Activated T-helper 1 cell treated with anti-CD3 and anti-CD28 coated beads, Interleukin-2, amount 50 U/mL, for 16 hours (primary cell): ENCODE measurements at places on chromosomes 5 and 9.

DNA sequence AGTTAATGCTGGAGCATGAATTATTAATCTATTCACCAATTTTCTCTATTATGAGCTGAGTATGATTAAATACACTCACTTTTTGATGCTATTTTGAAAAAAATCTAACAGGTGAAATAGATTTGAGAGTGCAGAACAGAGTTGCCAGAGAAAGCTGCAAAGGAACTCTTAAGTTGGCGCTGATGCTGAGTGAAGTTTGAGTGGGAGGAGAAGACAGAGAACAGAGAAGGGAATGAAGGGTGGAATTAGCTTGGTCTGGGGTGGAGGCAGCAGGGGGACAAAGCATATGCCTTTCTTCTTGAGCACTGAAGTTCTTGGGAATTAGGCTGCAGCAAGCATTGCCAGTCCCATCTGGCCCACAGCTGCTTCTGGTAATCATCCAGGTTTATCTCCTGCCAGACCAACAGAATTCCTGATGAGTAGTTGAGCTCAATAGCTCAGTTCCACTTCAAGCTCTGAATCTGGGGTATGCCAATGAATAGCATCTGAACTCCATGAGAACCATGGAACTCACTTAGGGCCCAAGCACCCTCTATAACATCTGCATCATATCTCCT, 290.1 kb downstream of the HINT1 start:
- no peak for DNase-seq

- no peak for DNase-seq
Observed at GRCh38 chr9:112489039-112489546, 2.5 kb downstream of the KIAA1958 start.

DNA sequence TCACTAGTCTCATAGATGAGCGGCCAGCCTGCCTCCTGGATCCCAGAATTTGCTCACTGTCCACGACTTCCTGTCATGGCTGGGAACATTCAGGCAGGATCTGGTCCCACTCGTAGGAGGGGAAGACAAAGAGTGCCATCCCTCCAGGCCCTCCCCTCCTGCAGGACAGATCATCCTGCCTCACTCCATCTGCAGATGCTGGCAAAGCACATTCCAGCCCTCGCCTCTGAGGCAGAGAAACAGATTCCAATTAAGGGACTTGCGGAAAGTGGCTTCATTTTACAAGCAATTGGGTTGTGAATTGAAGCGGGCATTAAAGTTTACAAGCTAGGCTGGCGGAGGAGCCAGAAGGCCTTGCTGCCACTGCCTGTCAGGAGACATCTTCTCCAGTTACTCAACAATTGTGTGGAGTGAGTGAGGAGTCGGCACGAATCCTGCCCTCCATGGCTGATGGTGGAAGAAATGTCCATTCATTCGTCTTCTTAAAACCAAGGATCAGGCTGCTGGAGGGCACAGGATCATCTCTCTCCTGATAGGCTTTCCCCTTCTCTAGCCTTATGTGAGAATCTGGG, 41.8 kb upstream of the KCNMB1 start:
- DNase-seq: no peak

DNA sequence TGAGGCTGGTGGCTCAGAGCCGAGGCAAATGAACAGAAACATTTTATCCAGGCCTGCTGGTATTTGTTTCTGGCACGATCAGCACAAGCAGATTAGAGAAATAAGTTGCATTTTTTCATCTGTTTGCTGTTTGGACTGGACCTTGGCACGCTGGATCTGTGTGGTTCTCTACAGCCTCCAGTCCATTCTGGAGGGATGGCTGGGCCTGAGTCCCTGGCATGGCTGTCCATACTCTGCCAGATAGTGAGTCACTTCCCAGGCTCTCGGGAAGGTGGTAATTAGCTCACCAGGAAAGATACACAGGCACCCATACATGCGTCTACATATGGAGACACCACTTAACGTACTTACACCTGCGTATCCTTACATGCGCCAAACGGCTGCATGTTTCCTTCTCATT, 78.6 kb downstream of the SPRY4 start:
- no peak for DNase-seq

- no peak for DNase-seq
Observed at GRCh38 chr5:82738681-82739269, 338.4 kb downstream of the TMEM167A start.

- DNase-seq: no peak
Observed at GRCh38 chr9:28808042-28808441, 1234.8 kb upstream of the C9orf72 start.

- no peak for DNase-seq
Observed at GRCh38 chr9:88745276-88746001, 210.5 kb downstream of the NXNL2 start.

GRCh38 chr9:87528969-87529368, 31.3 kb downstream of the DAPK1 start:
- DNase-seq: no peak

GRCh38 chr5:157336423-157336744, 70.5 kb downstream of the CYFIP2 start:
- no peak for DNase-seq

DNA sequence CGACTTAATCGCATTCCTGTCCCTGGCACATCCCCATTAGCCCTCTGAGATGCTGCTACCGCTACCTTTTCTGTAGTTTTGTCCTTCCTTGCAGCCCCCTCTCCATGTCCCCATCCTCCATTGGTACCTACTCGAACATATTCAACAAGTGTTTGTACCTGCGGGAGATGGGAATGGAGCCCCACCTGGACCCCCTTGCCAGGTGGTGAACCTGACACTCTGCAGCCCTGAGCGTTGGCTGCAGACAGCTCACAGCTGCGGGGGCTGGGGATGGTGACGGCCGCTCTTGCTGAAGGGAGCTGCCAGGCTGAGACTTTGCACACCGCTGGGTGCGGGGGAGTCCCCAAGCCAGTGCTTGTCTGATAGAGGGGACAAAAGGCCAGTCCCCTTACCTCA, 96.3 kb upstream of the DAP start:
- no peak for DNase-seq

DNA sequence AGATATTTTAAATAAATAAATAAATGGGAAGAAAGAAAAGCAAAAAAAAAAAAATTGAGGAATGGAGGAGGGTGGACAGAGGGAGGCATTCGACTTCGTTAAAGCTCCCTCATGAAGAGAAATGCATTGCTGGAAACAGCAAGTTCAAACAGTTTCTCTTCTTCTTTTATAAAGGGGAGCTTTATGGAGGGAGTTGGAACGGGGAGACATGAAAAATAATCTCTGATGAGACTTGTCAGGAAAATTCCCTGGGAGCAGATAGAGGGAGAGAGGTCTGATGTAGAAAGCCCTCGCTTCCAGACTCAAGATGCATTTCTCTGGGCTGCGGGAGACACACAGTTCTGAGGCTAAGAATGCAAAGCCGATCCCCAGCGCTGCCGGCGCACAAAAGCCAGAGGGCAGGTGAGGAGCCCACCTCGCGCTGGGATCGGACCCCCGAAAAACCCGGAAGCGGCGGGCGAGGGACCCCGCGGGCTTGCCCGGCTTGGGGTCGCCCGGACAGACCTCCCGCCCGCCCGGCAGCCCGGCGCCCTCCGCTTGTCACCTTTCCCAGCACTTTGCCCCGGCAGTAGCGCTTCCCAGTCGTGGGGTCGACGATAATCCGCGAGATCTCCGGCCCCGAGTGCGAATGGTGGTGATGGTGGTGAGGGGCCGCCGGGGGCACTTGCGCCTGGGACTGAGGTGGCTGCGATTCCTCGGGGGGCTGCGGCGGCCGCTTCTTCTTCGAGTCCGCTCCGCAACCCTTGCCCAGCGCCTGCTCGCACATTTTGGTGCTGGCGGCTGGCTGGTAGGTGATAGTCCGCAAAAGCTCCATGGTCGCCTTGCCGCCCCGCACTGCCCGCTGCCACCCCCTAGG, 512 bp downstream of the PLK2 start:
- DNase-seq: no peak

DNA sequence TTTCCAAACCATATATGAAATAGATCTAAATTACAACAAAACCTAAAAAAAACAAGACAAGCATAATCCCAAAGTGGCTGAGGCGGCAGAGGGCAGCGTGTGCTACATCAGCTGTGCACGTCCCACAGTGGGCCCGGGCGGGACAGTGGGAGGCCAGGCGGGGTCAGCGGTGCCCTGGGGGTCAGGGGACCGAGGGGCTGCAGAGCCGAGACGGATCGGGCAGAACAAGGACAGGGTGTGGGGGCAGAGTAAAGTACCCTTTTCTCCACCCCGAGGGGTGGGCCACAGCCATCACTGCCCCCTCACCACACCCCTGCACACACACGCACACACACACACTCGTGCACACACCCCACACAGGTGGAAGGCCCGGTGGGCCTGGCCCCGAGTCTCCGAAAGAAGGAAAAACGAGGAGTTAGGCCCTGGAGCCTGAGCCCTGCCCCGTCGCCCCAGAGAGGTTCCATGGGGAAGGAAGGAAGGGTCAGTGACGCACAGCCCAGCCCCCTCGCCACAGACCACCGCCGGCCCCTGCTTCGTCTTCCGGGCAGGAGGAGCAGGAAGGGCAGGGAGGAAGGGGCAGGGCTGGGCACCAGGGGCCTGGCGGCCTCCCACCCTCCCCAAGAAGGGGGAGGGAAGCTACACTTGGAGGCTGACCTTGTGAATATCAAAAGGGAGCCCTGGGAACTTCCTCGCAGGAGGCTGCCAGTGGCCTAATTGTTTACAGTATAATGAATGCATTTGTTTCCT, 49.6 kb upstream of the UBAC1 start:
- DNase-seq: no peak

GRCh38 chr9:120383999-120384924, 195.7 kb downstream of the CDK5RAP2 start:
- no peak for DNase-seq

- DNase-seq: no peak
Observed at GRCh38 chr5:139647506-139648204, 494 bp upstream of the CXXC5 start.

DNA sequence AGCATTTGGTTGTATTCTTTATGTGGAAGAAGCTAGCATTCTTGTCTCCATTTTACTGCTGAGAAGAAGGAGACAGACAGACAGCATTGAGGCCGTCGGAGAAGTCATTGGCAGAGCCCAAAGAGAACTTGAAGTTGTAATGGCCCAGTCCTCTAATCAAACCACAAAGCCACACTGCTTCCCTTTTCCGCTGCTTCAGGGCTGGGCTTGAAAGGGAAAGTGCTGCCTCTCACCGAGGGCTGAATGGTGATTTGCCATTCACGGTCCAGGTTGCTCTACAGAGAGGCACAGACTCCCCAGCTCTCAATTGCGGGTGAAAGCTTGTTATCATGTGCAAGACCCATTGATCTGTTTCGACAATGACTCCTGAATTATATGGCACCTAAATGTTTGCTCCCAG, 25.6 kb upstream of the POU4F3 start:
- DNase-seq: no peak

GRCh38 chr9:109799792-109800191, 19.8 kb downstream of the PALM2AKAP2 start:
- no peak for DNase-seq

DNA sequence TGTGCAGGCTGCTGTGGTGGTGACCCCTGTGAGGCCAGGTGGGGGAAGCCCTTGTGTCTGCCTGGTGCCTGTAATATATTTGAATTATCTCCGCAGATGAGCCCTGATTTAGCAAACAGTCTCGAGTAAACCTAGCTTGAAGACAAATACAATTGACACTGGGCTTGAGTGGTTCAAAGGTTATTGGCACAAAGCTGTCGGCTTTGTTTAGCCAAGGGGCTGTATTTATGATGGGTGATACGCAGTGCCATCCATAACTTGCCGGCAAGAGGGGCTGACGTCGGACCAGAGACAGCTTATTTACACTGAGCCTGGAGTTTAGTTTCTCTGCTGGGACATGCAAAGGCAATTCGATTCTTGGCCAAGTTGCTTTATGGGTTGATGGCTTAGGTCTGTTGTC, 20.0 kb upstream of the PITX1 start:
- DNase-seq: no peak

DNA sequence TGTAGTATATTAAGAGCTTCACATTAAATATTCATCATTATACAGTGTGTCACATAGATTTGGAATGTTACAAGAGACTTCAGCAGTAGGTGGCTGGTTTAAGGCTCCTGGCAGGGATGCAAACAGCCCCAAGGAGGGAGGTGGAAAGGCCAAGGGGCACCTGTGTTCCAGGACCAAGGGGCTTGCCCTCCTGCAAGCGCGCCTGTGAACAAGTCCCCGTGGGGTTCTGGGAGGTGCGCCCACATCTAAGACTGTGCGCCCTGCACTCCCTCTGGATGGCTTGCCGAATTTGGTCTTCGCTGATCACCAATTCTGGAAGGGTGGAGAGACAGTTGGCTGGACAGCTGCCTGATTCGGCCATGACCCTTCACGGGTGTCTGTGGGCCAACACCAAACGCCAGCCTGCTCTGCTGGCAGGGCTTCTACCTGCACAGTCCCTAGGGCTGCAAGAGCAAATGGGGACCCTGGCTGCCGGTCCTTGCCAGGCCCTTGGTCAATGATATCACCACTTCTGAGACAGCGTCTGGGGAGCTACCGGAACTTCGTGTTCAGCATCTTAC, 12.1 kb upstream of the SLC25A51 start:
- no peak for DNase-seq

- DNase-seq: no peak
Observed at GRCh38 chr9:115548609-115549260, 430.8 kb upstream of the TNC start.

DNA sequence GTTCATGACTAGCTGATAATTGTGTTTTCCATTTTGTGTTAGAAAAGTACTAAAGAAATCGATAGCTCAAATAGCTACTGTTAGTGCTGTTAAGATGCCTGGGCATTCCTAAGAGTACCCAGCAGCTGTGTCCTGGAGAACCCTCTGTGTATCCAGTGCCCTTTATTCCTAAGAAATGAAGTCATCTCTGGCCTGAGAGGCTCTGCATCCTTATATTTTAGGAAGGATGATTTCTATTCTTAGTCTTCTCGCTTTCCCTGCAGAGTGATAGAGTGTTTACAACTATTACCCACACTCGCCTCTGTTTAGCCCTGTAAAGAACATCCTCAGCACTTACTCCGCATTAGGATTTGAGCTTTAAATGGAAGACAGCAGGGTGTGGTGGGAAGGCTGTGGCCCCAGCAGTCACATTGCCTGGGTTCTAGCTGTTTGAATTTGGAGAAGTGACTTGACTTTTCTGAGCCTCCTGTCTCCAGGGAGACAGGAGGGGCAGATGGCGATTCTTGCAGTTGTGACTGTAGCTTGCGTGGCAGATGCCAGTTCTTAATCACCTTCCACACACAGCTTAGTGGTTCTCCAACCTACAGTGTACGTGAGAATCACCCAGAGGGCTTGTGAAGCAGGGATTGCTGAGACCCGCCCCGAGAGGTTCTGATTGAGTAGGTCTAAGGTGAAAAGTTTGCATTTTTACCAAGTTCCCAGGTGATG, 177.2 kb upstream of the PITX1 start:
- DNase-seq: no peak

DNA sequence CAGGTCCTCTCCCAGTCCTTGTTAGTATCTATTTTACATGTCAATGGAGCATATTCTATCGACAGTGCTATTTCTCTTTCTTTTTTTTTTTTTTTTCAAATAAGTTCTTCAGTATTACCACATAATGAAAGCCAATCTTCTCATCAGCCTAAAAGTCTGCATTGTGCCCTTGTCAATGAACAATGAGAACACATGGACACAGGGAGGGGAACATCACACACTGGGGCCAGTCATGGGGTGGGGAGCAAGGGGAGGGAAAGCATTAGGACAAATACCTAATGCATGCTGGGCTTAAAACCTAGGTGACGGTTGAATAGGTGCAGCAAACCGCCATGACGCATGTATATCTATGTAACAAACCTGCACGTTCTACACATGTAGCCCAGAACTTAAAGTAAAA, 47.7 kb upstream of the TEX48 start:
- no peak for DNase-seq
